Adrenal gland (tissue), 19 donors: ENCODE measurements at places on chromosomes 5 and 9. TPM values are rescaled to one million over a fixed set of nuclear protein-coding genes. Genes with fewer than 3 reads are reported as not detected.

Gene F2RL2
- 0.46 TPM for polyA plus RNA-seq

Gene LRRC70
- polyA plus RNA-seq: 4.3 TPM

Gene ZDHHC12
- 64.8 TPM for polyA plus RNA-seq

Gene NDST1
- 37.5 TPM for polyA plus RNA-seq

Gene SLC1A3
- 20.8 TPM for polyA plus RNA-seq

Gene MAP3K1
- polyA plus RNA-seq: 6.0 TPM

Gene GABRA6
- polyA plus RNA-seq: not detected
